ENCODE measurements at places on chromosomes 7 and 10.

DNA sequence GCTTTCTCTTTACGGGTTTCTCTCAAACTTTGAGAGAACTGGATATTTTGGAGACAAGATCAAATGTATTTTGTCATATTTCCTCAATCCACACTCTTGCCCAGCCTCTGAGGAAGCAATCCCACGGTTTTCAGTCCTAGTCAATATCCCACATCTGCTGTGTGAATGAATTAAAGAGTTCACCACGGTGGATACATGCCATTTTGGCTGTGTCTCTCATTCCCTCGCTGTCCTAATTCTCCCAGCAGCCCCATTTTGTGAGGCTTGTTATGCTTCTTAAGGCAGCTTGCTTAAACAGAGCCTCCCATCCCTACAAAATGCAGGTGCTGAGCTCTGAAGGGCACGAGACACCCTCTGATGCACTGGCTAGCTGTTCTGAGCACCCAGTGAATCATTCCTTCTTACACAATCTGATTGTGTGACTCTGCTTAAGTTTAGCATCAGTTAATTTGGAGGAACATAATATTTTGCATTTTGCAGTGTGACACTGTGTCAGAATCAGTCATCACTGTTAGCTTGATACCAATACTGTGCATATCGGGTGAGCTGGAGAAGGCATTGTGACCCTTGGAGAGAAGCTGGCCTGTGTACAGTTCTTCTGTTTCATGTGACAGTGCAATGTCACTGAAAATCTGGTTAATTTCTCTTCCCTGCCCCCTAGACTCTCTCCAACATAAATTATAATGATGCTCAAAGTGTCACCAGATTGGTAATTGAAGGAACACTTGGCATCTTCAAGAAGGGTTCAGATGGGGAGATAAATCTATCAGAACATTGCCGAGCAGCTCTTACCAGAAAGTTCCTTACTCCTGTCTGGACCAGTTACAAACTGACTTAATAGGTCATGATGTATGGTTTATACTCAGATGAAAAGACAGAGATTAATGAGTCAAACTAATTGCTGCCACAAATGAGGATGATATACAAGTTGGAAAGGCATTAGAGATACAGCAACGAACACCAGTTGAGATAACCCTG is 103.7 kb upstream of the AOAH start:
- DNase-seq = no peak

DNA sequence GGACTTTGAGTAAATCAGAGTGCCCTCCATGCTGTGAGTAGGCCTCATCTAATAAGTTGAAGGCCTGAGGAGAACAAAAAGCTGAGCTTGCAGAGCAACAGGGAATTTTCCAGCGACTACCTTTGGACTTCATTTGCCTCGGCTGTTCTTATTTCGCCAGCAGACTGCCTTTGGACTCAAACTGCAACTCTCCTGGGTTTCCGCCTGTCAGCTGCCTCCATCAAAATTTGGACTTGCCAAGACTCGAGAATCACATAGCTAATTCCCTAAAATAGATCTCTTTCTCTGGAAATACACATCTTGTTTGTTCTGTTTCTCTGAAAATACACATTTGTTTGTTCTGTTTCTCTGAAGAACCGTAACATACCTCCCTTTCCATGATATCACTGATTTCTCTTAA is 93.8 kb downstream of the ITGB8 start:
- no peak for DNase-seq

- DNase-seq = no peak
Observed at GRCh38 chr7:155877167-155877566, 64.9 kb upstream of the SHH start.

- DNase-seq = no peak
Observed at GRCh38 chr10:1054684-1055083, 1.5 kb upstream of the WDR37 start.

DNA sequence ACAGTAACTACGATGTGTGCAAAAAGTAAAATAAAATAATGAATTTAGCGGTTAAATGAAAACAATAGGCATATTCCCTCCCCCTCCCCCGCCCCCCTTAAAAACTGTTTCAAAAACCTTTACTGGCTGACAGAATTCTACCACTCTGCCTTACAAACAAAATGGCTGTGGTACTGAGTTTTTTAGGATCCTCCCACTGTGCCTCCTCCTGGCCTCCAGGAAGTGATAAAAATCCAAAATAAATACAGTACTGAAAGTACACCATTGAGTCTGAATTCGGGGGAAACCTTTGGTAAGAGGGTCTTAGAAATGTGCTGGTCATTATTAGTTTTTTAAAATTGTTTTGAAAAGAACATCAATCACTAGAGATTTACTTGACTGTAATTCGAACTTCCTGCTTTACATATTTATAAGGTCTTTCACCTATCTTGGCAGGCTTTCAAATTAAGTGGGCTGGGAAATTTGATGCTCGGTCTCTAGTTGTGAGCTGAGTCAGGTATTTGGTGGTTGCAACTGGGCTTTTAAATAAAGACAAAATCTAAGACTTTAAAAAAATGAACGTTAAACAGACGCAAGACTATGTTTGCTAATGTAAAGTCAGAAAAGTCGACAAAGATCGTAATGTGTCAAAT is 32.5 kb upstream of the EPC1 start:
- DNase-seq = peak; percentile 32

DNA sequence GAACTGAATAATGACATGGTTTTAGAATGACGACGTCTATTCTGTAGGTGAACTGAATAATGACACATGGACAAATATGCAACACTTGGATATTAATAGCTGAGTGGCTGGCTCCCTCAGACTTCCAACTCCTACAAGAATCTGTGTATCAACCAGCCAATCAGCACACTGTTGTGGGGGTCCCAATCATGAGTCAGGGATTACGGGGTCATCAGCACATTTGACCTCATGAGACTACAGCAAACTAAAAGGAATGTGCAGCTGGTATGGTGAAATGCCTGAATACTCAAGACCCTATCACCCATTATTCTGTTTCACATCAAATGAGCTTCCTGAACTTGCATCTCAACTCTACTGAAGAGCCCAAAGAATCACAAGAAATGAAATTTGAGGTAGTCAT is 192.5 kb downstream of the ANK3 start:
- no peak for DNase-seq

GRCh38 chr10:660970-661596 is 28.4 kb downstream of the DIP2C start:
- no peak for DNase-seq

- DNase-seq = no peak
Observed at GRCh38 chr7:130973637-130974036, 239.6 kb upstream of the KLF14 start.

GRCh38 chr10:79073784-79074432 is 5.1 kb downstream of the ZMIZ1 start:
- peak; percentile 64 for DNase-seq

DNA sequence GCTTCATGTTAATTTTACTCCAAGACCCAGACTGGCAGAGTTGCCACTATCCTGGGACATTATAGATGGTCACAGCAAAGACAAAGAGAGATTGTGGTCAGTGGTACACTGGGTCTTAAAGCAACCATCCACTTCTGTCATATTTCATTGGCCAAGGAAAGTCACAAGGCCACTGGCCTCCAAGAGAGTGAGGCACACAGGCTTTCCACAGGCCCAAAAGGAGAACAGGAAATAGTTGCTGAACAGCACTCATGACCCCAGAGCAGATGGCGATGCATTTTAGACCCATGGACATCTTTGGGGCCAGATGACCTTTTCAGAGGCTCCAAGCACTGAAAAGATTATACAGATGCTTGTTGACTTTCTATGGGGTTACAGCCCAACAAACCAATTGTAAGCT is 97.4 kb downstream of the ARID5B start:
- no peak for DNase-seq

GRCh38 chr10:108436096-108436495 is 1271.6 kb upstream of the SORCS1 start:
- no peak for DNase-seq

GRCh38 chr10:12489357-12489756 is 140.0 kb downstream of the CAMK1D start:
- DNase-seq = no peak

DNA sequence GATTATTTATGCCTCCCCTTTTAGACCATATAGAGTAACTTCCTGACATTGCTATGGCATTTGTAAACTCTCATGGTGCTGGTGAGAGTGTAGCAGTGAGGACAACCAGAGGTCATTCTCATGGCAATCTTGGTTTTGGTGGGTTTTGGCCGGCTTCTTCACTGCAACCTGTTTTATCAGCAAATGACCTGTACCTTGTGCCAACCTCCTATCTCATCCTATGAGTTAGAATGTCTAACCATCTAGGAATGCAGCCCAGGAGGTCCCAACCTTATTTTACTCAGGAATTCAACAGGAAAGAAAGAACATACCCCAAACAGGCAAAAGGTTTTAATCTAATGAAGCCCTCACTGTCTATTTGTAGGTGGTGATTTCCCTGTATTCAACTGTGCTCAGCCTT is 205.4 kb upstream of the YAE1 start:
- no peak for DNase-seq

GRCh38 chr10:126957111-126957510 is 51.9 kb downstream of the DOCK1 start:
- DNase-seq = no peak

DNA sequence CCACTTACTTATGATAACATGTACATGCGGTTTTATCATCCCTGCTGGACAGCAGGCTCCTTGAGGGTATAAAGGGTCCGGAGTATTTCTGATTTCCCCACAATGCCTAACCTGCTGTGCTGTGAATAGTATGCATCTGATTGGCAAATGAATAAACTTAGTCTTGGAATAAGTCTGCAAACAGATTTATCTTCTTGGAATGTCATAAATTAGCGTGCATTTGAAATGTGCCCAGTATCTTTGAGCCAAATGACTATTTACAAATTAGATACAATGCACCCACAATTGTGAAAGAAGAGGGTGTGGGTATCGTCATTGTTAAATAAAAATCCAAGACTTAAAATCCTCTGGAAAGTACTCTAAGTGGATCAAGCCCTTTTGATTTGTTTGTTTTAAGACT is 106.0 kb downstream of the OSBPL3 start:
- no peak for DNase-seq

DNA sequence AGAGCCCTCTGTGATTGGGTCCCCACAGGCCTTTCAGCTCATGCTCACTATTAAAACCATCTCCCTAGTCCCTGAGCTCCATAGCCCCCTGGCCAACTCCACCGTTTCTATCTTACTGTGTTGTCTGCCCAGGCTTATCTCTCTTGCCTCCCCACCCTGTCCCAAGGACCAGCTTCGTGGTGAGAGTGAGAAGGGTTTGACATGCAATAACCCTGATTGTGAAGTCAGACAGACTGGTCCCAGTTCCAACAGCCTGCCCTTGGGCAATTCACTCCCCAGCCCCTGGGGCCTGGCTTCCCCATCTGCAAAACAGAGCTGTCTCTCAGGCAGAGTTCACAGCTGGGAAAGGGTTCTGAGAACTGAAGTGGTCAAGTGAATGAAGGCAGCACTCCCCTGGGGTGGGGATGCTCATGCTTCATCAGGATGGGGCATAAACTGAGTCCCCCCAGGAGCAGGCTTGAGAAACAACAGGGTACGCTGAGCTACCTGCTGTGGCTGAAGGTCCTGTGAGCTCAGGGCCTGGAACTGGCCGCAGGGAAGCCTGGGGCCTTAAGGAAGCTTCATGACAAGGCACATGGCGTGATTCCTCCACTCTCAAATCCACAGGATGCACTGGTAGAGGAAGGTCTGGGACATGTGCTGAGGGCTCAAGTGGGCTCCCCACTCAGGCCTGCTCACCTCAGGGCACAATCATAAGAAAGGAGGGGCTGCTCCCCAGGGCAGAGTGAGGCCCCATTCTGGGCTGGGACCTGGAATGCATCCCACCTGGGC is 1.8 kb upstream of the PPIF start:
- DNase-seq = no peak

DNA sequence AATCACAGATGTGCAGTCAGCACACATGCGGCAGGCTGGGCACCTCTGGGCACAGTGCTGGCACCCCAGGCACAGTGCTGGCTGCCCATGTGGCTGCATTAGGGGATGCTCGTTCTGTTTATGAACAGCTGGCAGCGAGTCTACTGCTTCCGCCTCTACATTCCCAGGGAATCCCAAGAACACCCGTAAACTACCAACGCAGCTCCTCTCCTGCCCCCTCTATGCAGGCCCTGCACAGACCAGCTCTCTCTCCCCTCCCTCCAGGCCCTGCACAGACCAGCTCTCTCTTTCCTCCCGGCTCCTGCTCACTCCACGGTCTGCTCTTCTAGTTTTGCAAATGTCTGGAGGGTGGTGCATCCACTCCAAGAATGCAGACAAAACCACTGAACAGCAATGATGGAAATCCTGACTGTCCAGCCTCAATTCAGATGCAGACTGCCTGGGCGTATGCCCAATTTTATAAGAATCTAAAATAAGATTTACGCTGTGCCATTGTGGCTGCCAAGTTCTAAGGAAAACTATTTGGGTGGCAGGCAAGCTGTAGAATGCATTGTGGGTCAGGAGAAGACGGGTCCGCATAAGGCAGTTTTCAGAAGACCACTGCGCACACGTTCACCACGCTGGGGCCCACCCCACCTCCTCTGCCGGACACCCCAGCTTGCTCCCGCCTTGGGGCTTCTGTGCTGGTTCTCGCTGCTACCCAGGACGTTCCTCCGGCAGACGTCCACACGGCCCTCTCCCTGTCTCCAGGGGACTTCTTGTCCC is 234.6 kb downstream of the ZMYND11 start:
- DNase-seq = no peak

- peak; percentile 21 for DNase-seq
Observed at GRCh38 chr10:75019370-75019769, 92.1 kb upstream of the SAMD8 start.

GRCh38 chr7:14960721-14961120 is 58.2 kb upstream of the DGKB start:
- DNase-seq = no peak

GRCh38 chr10:98425511-98426352 is 10.8 kb upstream of the PYROXD2 start:
- DNase-seq = peak; percentile 74

DNA sequence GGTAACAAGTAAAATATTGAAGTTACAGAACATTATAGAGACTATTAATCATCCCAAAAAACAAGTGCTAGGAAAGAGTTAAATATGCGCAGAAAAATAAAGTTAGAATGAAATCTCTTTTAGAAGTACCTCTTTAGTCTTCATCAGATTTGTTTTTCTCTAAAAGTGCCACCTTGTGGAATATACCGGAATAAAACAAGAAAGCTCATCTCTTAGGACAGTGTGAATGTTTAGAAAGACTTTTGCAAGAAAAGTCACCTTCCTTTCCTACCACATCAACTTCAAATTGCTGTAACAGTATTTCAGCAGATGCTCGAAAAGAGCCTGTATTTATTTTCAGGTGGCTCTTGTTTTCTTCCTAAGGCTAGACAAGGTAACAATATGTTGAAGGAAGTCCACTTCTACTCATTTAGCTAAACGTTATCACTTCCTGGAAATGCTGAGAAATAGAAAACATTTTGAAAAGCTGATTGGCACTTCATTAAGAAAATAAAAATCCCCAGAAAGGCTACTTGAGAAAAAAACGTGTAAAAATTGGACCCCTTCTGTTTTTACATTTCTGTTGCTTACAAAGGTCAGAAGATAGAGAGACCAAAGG is 19.8 kb upstream of the FAM133B start:
- peak; percentile 68 for DNase-seq

- no peak for DNase-seq
Observed at GRCh38 chr10:43076311-43076875, 476 bp upstream of the RET start.

- DNase-seq = no peak
Observed at GRCh38 chr7:100575206-100575631, 1.5 kb upstream of the SAP25 start.

Data from ACHN (cell line).